Erythroblast (primary cell): ENCODE measurements at places on chromosomes 12 and 14.

DNA sequence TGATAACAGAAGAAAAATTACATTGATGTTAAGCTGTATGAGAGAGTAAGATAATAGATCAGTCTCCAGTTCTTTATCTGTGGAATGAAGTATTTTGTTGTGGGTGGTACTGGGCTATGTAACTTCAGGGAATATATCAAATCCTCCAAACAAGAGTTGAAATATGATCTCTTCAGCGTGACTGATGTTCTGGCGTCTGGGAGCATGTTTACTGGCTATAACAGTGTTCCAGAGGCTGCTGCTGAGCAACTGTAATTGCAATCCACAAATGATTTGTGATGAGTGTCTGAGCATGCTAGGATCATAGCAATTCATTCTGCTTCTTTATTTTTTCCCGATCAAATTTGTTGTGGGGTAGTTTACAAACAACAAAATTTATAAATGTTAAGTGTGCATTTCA is 18.6 kb upstream of the CCDC198 start:
- no peak for DNase-seq

GRCh38 chr12:14403711-14404196 is 38.3 kb downstream of the ATF7IP start:
- peak; percentile 45 for DNase-seq

- no peak for DNase-seq
Measured at GRCh38 chr14:94998685-94999084, 158.6 kb downstream of the DICER1 start.

GRCh38 chr14:65840786-65841185 is 428.3 kb downstream of the FUT8 start:
- no peak for DNase-seq

DNA sequence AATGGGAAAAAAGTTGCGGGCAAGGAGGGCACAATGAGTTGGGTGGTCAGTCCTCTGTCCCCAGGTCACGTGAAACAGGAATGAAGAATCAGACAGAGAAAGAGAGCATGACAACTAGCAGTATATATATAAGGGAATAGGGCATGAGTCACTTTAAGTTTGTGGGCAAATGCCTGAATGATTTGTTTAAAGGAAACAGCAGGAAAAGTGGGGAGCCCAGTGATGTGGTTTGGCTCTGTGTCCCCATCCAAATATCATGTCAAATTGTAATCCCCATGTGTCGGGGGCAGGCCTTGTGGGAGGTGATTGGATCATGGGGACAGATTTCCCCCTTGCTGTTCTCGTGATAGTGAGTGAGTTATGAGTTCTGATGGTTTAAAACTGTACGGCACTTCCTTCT is 195.3 kb upstream of the IGF1 start:
- DNase-seq, result no peak

- DNase-seq, result no peak
Measured at GRCh38 chr12:124734224-124734788, 129.4 kb downstream of the SCARB1 start.

DNA sequence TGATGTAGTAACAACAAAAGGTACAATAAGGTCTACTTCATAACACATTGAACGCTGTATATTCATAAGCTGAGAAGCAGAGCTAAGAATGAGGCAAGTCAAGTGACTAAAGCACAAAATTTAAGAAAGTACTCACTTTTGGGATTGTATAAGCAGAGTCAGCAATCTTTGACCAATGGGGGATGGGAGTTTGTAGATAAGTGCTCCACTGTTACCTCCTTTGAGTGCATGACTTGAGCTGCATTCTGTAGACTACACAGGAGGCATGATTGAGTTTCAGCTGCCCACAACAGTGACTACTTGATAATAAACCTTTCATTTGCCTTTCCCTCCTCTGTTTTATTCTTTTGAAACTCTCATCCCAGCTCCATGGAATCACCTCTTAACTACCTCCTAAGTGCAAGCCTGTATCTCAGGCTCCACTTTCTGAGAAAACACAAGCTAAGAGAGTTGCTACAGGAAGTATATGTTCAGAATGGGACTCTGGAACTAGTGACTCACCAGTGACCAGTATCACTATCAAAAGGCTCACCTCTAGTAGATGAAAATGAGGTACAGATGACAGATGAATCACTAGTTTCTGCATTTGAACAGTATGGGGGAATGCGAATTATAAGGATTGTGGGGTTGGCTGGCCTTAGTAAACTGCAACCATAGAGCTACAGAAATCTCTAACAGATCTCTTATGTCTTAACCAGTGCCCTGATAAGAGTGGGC is 49.2 kb downstream of the SLC35F4 start:
- DNase-seq, result no peak

DNA sequence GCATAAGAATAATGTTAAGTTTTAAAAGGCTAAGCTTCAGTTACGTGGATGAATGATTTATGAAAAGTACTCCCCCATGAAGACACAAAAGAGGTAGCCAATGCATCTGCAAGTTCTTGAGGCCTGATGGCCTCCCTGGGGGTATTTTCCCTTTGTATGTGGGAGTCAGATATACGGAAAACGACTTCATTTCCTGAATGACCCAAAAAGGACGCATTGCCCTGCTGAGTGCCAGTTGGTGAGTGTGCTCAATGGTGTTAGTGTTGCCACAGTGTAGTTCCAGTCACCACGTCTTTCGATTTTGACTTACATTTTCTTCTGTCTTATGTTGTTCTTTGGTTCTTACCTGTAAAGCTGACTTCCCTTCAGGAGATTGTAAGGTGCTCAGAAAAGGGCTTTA is 8.0 kb downstream of the ETV6 start:
- no peak for DNase-seq

DNA sequence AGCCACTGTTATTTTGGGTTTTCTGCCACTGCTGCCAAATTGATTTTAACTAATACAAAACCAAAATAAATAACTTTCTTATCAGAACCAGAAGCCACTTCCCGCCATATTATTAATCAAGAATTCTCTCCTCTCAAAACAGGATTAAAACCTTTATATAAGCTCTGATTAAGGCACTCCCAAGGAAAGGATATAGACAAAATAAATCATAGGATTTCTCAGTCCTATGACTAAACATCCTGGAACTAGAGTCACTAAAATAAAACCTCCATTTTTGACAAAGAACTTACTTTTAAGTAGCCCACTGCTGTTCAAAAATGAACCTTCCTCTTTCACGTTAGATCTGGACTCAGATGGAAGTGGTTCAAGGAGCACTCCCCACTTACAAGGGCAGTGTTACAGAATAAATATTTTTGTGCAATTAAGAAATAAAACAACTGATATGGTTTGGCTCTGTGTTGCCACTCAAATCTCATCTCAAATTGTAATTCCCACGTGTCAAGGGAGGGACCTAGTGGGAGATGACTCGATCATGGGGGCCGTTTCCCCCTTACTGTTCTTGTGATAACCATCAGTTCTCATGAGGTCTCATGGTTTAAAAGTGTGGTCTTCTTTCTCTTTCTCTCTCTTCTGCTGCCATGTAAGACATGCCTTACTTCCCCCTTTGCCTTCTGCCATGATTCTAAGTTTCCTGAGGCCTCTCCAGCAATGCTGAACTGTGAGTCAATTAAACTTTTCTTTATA is 26.4 kb downstream of the GXYLT1 start:
- no peak for DNase-seq

- DNase-seq, result no peak
Measured at GRCh38 chr12:127286281-127286680, 980.7 kb upstream of the TMEM132C start.

- DNase-seq, result no peak
Measured at GRCh38 chr12:121767525-121768016, 25.9 kb downstream of the RHOF start.

DNA sequence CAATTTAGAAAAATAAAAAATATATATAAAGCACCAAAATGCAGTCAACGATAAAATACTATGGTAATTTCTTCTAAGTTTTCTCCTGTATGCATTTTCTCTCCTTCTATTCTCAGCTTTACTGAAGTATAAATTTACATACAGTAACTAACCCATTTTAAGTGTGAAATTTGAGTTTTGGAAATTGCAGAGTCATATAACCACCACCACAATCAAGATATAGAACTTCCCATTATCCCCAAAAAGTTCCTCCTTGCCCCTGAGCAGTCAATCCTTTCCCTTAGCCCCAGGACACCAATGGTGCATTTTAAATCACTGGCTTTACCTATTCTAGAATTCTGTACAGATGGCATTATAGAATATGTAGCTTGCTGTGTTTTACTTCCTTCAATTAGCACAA is 31.0 kb upstream of the BBS10 start:
- DNase-seq, result no peak

- peak; percentile 2 for DNase-seq
Measured at GRCh38 chr14:97426776-97427175, 629.6 kb downstream of the VRK1 start.

DNA sequence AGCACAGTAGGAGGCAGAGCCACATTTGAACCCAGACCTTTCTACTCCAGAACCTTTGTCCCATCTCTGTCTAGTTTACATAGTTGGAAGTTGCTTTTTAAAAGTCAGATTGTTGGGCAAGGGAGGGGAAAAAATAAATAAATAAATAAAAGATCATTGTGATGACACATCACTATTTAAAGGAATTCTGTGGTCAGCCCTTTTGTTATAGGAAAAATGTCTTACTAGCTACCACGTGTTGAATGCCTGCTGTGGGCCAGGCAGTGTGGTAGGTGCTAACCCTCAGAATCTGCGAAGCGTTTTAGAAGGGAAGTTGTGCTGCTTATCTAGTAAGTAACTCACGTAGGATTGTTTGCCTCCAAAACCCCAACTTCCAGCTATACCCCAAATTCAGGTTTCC is 62.3 kb downstream of the BHLHE41 start:
- DNase-seq, result no peak

GRCh38 chr12:69988481-69989321 is 163.7 kb downstream of the MYRFL start:
- DNase-seq, result no peak

DNA sequence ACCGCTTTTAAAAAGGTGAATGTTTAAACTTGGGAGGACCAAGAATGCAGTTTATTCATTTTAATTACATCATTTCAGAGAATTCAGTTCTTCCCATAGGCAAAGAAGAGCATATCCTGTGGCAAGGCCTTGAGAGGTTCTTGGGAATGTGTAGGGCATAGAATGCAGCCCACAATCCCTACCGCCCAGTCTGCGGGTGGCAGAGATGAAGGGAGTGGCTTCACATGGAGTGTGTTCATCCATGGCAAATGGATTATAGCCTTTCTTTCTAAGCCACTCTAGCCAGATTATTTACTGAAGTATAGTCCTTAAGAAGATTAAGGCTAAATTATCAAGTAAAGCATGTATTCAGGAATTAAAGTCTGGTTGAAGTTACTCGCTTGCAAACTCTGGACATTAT is 97.4 kb downstream of the TSPAN8 start:
- no peak for DNase-seq

- DNase-seq, result no peak
Measured at GRCh38 chr12:94659346-94659930, 9.1 kb upstream of the TMCC3 start.

DNA sequence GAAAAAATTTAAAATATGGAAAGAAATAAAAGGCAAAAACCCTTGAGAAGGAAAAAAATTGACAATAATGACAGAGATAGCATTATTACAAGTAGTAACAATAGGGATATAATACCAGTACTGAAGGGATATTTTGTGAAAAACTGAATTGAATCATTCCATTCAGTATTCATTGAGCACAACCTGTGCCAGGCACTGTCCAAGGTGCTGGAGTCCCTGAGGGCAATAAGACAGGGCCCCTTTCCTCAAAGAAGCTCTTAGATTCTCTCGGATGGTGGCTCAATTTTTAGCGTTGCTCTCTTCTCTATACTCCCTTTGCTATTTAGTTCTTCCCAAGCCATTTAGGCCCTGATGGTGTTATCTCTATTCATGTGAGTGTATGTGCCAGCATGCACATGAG is 34.3 kb upstream of the GAS2L3 start:
- peak; percentile 31 for DNase-seq

DNA sequence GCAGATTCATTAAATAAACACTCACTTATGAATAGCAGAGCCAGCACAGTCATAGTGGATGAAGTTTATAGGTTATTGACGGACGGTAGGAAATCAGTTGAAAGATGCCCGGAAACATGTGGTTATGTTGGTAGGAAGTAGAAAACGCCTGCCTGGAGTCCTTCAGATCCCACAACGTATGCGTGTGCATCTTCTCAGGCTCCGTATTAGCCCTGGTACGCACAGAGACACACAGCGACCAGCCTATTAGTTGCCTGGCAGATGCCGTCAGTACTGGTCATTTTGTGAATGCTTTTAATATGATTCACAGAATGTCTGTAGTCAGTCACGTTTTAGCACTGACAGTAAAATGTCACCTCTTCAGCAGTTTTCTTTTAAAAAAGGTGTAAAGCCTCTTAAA is 196.4 kb downstream of the RGS6 start:
- DNase-seq, result no peak

DNA sequence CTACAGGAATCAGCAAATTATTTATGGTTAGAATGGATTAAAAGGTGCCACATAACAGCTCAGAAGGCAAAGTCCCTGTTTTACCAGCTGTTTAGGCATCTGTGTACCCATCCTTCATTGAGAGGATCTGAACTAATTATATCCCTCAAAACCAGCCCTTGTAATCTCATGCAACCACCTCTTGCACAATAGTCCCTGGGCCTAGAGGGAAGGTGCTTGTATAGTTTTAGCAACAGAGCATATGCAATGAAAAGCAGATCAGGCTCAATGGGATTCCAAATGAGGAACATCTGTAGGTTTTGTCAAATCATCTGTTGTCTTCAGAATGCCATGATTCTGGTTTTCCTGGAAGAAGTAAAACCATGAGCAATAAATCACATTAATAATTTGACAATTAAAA is 26.0 kb upstream of the GLIPR1L2 start:
- no peak for DNase-seq

DNA sequence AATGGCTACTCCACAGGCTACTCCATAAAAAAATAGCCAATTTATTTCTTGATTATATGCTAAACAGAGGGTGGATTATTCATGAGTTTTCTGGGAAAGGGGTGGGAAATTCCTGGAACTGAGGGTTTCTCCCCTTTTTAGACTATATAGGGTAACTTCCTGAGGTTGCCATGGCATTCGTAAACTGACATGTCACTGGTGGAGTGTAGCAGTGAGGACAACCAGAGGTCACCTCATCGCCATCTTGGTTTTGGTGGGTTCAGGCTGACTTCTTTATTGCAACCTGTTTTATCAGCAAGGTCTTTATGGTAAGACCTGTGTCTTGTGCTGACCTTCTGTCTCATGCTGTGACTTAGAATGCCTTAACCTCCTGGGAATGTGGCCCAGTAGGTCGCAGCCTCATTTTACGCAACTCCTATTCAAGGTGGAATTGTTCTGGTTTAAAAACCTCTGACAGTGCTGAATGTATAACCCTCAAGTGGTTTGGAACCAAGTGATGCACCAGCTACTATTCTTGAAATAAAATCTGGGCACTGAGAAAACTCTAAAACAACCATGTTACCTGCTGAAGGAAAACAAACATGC is 27.7 kb downstream of the C12orf56 start:
- no peak for DNase-seq

DNA sequence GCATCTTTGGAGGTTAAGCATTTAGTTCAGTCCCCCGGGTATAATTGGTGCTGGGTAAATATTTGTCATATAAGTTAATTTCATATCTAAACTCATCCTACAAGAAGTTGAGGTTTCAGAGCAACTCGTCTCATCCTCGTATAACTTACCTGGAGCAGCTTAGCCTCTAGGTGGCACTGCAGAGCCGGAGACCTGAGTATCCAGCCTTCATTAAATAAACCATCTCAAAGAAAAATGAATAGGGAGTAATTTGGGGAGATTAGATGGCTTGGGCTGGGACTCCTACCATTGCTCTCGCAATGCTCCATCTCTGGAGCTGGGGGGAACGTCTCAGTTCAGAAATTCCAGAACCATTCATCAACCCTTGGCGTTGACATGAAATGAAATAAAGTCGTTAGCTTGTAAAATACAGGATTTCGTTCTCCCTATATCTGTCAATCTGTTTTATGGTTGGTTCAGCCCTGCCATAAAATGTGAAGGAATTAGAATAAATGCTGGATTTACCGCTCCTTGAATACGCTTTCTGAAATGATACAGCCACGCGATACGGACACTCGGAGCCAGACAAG is 122.9 kb upstream of the TMEM132D start:
- peak; percentile 46 for DNase-seq
